ENCODE measurements at places on chromosomes 7 and 10. TPM values are rescaled to one million over a fixed set of nuclear protein-coding genes. Genes with fewer than 3 reads are reported as not detected.

GRCh38 chr7:20508109-20508508 is 107.4 kb upstream of the ABCB5 start:
- no peak for DNase-seq

- DNase-seq = no peak
These were observed 217.5 kb downstream of the SKIDA1 start for GRCh38 chr10:21308018-21308417.

- DNase-seq = no peak
These were observed 69.3 kb downstream of the EGFR start for GRCh38 chr7:55088107-55088506.

DNA sequence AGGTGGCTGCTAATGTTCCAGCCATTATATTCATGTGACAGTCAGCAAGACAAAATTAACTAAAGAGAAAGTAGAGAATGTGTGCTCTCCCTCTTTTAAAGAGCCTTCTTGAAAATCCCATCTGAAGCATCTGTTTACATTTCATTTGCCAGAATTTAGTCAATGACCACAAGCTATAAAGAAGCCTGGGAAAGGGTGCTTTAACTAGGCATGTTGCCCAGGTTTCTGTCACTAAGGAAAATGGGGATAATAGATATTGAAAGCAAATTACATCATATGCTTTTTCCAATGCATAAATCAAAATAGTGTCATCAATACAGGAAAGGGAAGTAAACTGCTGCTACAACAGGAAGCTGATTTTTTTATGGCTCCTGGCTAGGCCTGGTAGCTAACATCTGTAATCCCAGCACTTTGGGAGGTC is 67.7 kb downstream of the ELAPOR2 start:
- DNase-seq = no peak

DNA sequence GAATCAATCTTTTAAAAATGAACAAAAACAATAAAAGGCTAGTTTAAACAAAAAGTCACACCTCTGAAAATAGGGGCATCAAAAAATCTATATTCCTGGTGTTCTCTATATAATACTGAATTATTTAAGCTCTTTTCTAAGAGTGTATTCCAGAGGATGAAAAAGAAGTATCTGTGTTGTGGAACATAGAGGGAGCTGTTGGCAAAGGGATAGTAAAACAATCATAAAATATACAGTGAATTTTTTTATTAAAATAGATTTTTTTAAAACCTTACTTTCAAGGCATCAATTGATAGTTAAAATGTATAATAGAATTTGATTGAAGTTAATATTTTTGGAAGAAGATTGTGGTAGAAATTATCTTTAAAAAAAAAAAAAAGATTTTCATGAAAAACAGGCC is 1409.1 kb upstream of the CELF2 start:
- no peak for DNase-seq

DNA sequence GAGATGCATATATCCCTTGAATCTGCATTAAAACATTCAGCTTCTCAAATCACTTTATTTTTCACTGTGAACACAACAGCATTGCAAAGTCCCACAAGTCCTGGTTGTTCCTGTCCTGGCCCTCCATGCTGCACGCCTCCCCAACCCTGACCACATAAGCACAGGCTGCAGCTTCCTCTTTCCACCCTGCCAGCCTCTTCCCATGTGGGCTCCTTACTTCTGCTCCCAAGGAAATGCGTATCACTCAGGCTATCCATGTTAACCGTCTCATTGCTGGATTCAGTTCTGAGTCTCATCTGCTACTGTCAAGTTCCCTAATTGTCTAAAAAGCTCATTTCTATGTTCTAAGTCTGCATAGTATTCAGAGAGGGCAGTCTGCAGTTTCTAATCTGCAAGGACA is 89.7 kb upstream of the ZPBP start:
- no peak for DNase-seq

- no peak for DNase-seq
These were observed 238.5 kb downstream of the ADARB2 start for GRCh38 chr10:1498746-1499358.

DNA sequence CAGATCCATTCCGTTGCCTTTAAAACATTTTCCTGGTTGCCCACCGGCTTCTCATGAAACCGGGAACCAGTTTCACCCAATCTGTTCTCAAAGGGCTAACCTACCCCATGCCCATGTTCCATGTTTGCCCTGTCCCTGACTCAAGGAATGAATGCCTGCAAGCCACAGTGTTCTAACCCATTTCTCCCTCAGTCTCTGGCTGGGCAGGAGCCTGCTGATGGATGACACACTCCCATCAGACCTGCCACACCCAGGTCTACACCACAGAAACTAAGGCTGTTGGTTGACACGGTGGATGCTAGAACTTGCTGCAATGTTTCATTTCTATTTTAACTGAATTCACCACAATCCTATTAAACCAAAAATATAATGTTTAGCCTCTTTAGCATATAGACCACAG is 15.6 kb downstream of the CLRN3 start:
- DNase-seq = no peak

DNA sequence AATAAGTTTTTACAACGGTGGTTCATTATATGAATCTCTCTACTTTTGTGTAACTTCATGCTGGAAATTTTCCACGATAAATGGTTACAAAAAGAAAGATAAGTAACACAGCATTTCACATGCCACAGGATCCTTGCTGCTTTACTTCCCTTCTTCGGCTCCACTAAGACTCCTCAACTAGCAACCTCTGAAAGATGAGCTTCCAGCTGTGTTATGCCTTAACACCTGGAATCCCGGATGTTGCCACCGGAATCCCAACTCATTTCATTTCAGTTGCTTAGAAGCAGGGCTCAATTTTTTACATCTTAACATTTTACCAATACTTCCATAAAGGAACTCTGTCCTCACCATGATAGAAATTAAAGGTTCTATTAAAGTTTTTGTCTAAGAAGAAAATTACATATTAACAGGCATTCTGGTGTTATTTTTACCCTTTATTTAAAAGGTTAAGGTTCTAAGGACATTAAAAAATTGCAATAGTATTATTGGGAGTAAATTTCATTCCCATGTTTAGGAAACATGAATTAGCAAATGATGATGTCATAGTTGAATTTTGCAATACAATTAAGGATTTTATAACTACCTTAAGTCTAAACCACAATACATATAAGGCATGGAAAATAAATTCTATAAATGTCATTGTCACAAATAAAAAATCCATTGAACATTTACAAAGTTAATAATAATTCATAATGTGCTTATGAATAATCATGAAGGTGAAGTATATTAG is 57.1 kb upstream of the IL6 start:
- no peak for DNase-seq

The ABCC2 gene
- polyA plus RNA-seq = 2.4 TPM

The DLX5 gene
- polyA plus RNA-seq = 0.20 TPM

The MBL2 gene
- 0.05 TPM for polyA plus RNA-seq

The PDE6C gene
- 0.06 TPM for polyA plus RNA-seq

The SPDYE1 gene
- not detected for polyA plus RNA-seq

Data from urinary bladder (tissue), 4 donors.